Transverse colon (tissue), 4 donors: ENCODE measurements at places on chromosomes 7 and 10. TPM values are rescaled to one million over a fixed set of nuclear protein-coding genes. Genes with fewer than 3 reads are reported as not detected.

ABCC2 gene
- total RNA-seq = 1.1 TPM

GRCh38 chr10:132659206-132660091 is 121.9 kb downstream of the INPP5A start:
- no peak overlapping the region for H3K27ac ChIP-seq
- no peaks in the 10 kb centered on the region for H3K27me3 ChIP-seq
- no peak overlapping the region for H3K4me3 ChIP-seq
- no peaks in the 10 kb centered on the region for H3K36me3 ChIP-seq
- no peak for DNase-seq
- H3K4me1 ChIP-seq = no peaks in the 10 kb centered on the region

SNX10 gene
- not detected for total RNA-seq

GAD2 gene
- total RNA-seq = not detected

GRCh38 chr7:112580717-112581435 is 100.1 kb downstream of the LSMEM1 start:
- H3K4me3 ChIP-seq = no peak overlapping the region
- no peaks in the 10 kb centered on the region for H3K4me1 ChIP-seq
- H3K27ac ChIP-seq = no peak overlapping the region

DNA sequence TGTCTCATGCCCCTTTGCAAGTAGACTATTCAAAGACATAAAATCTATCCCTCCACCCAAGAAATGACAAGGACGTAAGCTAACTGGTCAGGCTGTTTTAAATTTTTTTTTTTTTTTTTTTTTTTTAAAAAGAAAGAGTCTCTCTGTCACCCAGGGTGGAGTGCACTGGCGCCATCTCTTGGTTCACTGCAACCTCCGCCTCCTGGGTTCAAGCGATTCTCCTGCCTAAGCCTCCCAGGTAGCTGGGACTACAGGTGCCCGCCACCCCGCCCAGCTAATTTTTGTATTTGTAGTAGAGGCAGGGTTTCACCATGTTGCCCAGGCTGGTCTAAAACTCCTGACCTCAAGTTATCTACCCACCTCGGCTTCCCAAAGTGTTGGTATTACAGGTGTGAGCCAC is 11.2 kb downstream of the TRA2A start:
- H3K4me3 ChIP-seq = no peak overlapping the region
- H3K27me3 ChIP-seq = no peaks in the 10 kb centered on the region
- no peak for DNase-seq
- no peak overlapping the region for H3K27ac ChIP-seq
- H3K4me1 ChIP-seq = no peaks in the 10 kb centered on the region

DNA sequence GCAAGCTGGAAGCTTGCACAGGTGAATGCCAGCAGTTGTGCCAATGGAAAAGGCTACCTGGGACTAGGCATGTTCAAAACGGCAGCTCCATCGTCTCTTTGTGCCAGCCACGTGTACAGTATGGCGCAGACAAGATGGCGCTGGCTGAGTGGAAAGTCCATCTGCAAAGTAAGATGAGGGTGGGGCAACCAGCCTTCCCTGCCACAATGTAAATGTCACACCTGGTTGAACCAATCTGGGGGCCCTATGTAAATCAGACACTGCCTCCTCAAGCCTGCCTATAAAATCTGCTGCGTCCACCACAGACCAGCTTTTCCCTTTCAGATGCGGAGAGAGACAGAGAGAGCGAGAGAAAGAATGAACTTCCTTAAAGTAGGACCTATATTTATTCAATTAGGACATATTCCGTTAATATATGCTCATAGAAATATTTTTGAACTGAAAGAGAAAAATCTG is 18.5 kb upstream of the C7orf33 start:
- no peak overlapping the region for H3K4me3 ChIP-seq
- no peaks in the 10 kb centered on the region for H3K4me1 ChIP-seq
- H3K36me3 ChIP-seq = no peaks in the 10 kb centered on the region
- no peak for DNase-seq

DNA sequence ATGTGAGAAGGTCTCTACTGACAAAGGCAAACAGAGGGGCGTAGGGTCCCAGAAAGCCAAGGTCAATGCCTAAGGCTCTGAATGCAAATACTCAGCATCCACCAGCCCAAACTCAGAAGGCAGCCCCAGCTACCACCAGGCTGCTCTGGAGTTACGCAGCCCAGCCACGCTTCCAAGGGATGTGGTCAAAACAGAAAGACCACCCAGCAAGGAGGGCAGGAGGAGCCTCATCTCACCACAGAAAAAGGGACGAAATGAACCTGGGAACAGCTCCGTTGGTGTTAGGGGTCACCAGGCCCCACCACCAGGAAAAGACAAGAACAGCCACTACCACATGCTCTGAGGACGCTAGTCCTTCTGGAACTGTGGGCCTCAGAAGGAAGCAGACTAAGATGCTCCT is 65.1 kb downstream of the CTBP2 start:
- DNase-seq = no peak
- no peaks in the 10 kb centered on the region for H3K27me3 ChIP-seq
- peaks cover 19% of the 10 kb centered on the region for H3K4me1 ChIP-seq
- no peak overlapping the region for H3K4me3 ChIP-seq

TRPV5 gene
- total RNA-seq = not detected

- H3K4me3 ChIP-seq = no peak overlapping the region
- DNase-seq = no peak
- no peaks in the 10 kb centered on the region for H3K4me1 ChIP-seq
- H3K36me3 ChIP-seq = no peaks in the 10 kb centered on the region
- H3K27me3 ChIP-seq = no peaks in the 10 kb centered on the region
Observed at GRCh38 chr7:50588937-50589336, 23.7 kb upstream of the DDC start.
